Naive thymus-derived CD8-positive, alpha-beta T cell (primary cell): ENCODE measurements at places on chromosomes 4 and X. TPM values are rescaled to one million over a fixed set of nuclear protein-coding genes. Genes with fewer than 3 reads are reported as not detected.

Gene ARMCX5
- total RNA-seq, result 17.3 TPM

Gene SULT1E1
- total RNA-seq, result not detected

Gene NPNT
- not detected for total RNA-seq

Gene COPS4
- 28.9 TPM for total RNA-seq

Gene AGA
- 21.7 TPM for total RNA-seq
